ENCODE measurements at places on chromosomes 11 and 22. TPM values are rescaled to one million over a fixed set of nuclear protein-coding genes. Genes with fewer than 3 reads are reported as not detected.
A peak's percentile ranks its signal among the peaks of the same experiment; 100 is the strongest.

DNA sequence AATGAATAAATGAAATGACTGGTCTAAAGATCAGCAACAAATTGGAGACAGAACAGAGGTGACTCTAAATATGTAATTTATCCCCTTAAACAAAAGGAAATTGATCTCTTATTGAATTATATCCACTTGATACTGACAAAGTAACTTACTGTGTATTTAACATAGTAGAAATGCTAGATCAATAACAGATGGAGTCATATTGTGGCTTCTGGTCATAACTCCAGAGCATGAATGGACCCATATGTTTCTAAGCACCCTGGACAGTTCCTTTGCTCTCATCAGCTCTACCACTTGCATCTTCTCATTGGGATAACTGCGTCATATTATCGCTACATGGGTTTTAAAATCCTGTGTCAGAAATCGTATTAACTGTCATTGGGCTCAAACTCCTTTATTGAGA is 222.3 kb downstream of the ETS1 start:
- no peaks in the 10 kb centered on the region for H3K27me3 ChIP-seq
- peaks cover 14% of the 10 kb centered on the region for H3K4me1 ChIP-seq
- no peak overlapping the region for H3K4me3 ChIP-seq

DNA sequence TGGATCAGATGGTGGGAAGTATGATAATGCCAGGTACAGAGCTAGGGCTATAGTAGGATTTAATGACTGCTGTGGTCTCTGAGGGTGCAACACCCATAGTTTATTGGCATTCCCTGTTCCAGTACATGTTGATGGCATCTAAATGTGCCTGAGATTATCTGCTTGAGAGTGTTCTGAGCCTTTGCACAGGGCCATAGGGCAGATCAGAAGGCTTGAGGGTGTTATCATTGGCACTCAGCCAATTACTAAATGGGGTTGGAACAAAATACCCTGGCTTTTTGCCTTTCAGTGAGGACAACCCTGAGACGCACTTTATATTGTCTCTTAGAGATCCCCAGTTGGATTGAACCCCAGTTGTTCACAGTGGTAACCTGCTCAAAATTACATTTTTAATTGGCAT is 6.7 kb downstream of the SLC5A12 start:
- H3K36me3 ChIP-seq: no peaks in the 10 kb centered on the region
- no peak overlapping the region for H3K27ac ChIP-seq
- no peaks in the 10 kb centered on the region for H3K27me3 ChIP-seq
- no peaks in the 10 kb centered on the region for H3K4me1 ChIP-seq

- no peaks in the 10 kb centered on the region for H3K27me3 ChIP-seq
- H3K4me1 ChIP-seq: no peaks in the 10 kb centered on the region
- peak overlapping the region; percentile 67 for H3K27ac ChIP-seq
- no peak overlapping the region for H3K4me3 ChIP-seq
- H3K36me3 ChIP-seq: peaks cover 84% of the 10 kb centered on the region
Measured at GRCh38 chr22:40289991-40290459, 56.3 kb upstream of the ADSL start.

DNA sequence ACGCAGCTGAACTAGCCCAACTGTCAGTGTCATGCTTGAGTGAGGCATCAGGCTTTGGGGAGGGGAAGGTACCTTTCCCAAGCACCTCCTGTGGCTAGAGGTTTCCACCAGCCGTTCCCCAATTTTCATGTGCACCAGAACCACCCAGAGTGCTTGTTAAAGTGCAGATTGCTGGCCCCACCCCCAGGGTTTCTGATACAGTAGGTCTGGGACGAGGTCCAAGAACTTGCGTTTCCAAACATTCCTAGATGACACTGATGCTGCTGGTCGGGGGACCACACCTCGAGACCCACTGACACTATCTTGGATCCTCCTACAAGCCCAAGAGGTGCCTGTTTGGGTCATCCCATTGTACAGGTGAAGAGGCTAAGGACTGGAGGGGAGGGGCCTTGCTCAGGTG is 59.8 kb downstream of the PDE2A start:
- H3K4me3 ChIP-seq: no peak overlapping the region
- H3K4me1 ChIP-seq: peaks cover 26% of the 10 kb centered on the region
- no peak overlapping the region for H3K27ac ChIP-seq
- peaks cover 15% of the 10 kb centered on the region for H3K27me3 ChIP-seq
- DNase-seq: no peak
- H3K36me3 ChIP-seq: no peaks in the 10 kb centered on the region

DNA sequence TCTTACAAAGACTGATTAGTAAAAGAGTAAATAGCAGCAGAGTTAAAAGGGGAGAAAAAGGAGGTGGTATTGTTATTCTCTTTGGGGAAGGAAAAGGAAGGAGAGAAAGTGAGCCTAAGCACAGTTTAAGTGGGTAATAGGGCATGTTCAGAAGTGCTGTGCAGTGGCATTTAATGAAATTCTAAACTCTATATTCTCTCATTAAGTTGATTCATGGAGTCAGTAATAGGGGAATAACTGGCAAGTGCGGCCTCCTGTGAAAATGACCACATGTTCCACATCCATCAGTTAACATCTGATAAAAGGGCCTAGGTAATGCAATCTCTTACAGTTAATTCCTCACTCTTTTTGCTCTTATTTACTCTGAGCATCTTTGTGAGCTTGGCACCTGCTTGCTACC is 516.7 kb downstream of the JRKL start:
- no peak overlapping the region for H3K27ac ChIP-seq
- H3K4me1 ChIP-seq: no peaks in the 10 kb centered on the region
- no peak for DNase-seq
- no peaks in the 10 kb centered on the region for H3K36me3 ChIP-seq

DNA sequence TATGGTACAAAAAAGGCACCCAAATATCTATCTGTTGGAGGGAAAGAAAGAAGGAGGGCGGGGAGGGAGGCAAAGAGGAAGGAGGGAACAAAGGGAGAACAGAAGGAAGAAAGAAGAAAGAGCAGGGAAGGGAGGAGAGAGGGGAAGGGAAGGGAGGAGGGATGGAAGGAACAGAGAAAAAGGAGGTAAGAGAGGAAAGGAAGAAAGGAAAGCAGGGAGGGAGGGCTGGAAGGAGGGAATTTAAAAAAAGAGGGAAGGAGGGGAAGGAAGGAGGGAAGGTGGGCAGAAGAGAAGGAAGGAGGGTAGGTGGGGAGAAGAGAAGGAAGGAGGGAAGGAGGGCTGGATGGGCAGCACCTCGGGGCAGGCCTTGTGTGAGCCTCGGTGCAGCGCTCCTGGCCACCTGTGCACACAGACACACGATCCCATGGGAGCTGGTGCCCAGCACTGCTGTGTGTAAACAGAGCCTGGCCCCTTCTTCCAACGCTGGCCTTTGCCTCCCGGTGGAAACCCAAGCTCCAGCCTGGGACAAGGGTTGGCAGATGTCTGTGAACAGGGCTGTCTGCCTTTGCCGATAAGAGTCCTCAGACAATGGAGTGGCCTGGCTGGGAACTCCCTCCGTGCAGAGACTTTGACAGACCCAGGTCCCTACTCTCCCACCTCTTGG is 23.2 kb downstream of the SMIM38 start:
- no peaks in the 10 kb centered on the region for H3K27me3 ChIP-seq
- H3K4me1 ChIP-seq: no peaks in the 10 kb centered on the region
- no peak overlapping the region for H3K27ac ChIP-seq
- no peak overlapping the region for H3K4me3 ChIP-seq
- DNase-seq: no peak

DNA sequence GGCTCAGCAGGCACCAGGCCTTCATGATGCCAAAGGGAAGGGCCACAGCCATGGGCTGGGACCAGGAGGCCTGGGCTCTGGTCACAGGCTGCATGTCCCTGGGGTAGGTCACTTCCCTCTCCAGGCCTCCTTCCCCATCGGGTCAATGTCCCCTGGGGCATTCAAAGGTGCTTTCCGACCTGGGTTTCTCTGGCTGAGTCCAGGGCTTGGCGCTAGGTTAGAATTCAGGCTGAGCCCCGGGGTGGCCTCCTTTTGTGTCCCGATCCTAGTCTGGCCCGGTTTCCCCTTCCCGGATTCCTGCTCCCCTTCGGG is 12.2 kb downstream of the MAFF start:
- no peaks in the 10 kb centered on the region for H3K27me3 ChIP-seq
- H3K27ac ChIP-seq: no peak overlapping the region
- H3K36me3 ChIP-seq: no peaks in the 10 kb centered on the region

- no peak for DNase-seq
- no peak overlapping the region for H3K4me3 ChIP-seq
- H3K27ac ChIP-seq: no peak overlapping the region
Measured at GRCh38 chr11:123452794-123453193, 22.7 kb downstream of the GRAMD1B start.

Gene MB
- total RNA-seq: not detected

All from B cell (primary cell).